Fibroblast of skin of right quadriceps (primary cell): ENCODE measurements at places on chromosomes 4 and X.

GRCh38 chrX:105266456-105266855, 46.0 kb upstream of the TEX13A start:
- DNase-seq, result peak; percentile 35

DNA sequence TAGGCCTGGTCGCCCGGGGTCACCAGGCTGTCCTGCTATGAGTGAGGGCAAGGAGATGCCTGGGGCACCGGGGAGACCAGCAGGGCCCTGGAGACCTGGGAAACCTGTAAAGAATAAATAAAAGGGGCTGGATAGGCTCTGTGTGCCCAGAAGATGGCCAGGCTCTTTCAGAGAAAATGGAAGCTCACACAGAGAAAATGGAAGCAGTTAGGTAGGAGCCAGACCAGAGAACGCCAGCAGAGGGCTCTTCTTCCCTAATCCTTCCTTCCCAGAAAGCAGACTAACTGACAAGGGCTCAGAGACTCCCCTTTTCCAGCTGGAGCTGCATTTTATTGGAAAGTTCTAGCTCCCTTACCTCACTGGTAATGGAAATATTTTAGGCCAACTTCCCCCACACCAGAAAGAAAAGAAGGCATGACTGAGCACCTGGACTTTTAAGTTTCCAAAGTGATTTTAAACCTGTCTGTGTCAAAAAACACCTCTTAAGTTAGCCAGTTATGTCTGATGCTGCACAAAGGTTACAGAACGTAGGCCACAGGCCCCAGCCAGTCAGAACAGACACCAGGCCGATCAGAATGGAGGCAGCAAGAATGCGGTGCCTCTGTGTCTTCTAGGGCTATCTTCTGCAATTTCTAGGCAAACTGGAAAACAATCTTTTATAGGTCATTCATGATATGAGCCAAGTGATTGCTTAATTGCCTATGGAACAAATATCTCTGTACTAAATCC, 74.0 kb downstream of the ATG4A start:
- peak; percentile 24 for DNase-seq

GRCh38 chrX:95754411-95754810, 930.2 kb upstream of the DIAPH2 start:
- no peak for DNase-seq

DNA sequence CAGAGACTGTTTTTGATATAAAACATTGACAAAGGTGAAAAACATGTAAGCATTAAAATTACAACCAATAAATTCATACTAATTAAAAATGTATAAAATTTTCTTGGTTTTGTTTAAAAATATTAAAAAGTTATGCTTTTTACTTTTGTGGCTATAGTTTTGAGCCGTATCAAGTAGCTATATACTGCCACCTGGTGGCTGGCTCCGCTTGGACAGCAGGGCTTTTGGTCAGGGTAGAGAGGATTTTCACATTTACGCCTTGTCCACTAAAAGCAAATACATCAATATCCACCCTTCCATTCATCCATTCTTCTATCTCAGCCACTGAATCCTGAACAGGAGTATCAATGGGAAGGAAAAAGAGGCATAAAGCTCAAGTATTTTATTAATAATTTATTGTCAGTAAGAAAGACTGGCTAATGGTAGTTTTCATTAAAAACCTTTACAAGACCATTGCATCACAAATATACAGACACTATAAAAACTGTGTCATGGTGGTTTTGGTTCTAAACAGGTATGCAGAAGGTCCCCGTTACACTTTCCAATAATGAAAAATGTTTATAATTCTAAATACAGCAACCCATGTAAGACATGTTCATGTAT, 32.1 kb upstream of the MTNR1A start:
- DNase-seq, result peak; percentile 48

GRCh38 chr4:1019729-1020470, 8.5 kb downstream of the FGFRL1 start:
- DNase-seq, result no peak

DNA sequence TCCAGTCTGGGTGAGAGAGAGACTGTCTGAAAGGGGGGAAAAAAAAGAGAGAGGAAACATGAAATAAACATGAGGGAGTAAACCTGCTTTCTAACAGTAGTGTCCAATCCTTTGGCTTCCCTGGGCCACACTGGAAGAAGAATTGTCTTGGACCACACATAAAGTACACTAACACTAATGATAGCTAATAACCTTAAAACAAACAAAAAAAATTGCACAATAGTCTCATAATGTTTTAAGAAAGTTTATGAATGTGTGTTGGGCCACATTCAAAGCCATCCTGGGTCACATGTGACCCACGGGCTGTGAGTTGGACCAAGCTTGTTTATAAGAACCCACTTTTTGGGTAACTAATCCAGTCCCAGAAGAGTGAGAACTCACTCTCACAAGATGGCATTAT, 30.3 kb downstream of the PDS5A start:
- no peak for DNase-seq

DNA sequence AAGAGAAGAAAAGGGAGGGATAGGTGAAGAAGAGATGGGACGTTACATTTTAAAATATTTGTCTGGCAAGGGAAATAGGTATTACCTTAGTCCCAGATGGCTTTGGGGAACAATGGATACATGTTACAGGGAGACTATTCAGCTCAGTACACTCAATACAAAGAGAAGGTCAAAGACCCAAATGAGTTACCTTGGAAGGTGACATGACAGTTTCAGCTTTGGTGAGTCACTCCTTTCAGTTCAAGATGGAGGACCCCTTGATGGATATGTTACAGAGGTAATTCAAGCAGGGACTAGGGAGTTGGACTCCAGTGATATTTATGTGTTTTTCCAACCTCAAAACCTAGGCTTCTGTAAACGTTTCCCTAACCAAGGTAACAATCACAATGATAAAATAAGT, 5.0 kb downstream of the NOA1 start:
- no peak for DNase-seq

DNA sequence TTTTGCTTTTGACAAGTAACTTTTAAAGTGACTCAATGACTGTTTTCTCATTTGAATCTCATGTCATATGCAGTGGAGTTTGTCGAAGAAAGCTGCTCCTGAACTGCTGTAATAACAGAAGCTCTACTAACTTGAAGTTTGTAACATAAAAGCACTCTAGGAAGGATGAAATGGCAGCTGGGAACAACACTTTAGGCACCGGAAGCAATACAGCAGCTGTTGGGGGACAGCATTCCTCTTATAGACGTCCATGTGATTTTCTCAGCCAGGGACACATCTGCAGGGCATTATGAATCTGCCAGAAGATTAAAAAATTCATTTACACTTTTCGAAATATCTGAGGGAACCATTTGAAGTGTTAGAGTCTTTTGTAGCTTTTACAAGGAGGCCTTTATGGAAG, 1035.8 kb downstream of the ADGRL3 start:
- DNase-seq, result no peak
